Lower leg skin (tissue), 4 donors: ENCODE measurements at places on chromosomes 7 and 10. TPM values are rescaled to one million over a fixed set of nuclear protein-coding genes. Genes with fewer than 3 reads are reported as not detected.
A peak's percentile ranks its signal among the peaks of the same experiment; 100 is the strongest.

Gene LIPK
- 20.6 TPM for total RNA-seq

DNA sequence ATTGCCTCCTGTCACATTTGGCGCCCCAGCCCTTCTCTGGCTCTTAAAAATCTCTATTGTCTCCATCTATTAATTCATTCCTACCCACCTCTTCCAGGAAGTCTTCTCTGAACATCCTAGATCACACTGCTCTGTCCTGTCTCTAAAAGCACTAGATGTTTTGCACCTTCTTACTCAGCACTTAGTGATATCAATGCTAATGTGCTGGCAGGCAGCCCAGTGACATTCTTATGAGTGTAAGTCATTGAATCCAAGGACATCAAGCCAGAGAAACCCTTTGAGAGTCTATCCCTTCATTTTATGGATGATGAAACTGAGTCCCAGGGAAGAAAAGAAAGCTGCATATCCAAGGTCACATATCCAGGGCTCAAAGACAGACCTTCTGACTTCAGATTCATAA, 48.3 kb upstream of the PAX2 start:
- no peak for DNase-seq

GRCh38 chr10:5310914-5311313, 53.9 kb upstream of the UCN3 start:
- no peak for DNase-seq

Gene WIPF3
- total RNA-seq = 0.23 TPM

- DNase-seq = no peak
Observed at GRCh38 chr10:57141708-57142107, 780.6 kb upstream of the ZWINT start.

- no peak for DNase-seq
Observed at GRCh38 chr7:3321206-3321605, 20.2 kb downstream of the SDK1 start.

Gene OR13A1
- not detected for total RNA-seq

GRCh38 chr7:143393267-143394041, 12.3 kb downstream of the ZYX start:
- peak; percentile 86 for DNase-seq

GRCh38 chr10:102629661-102630614, 14.3 kb upstream of the TRIM8 start:
- no peak for DNase-seq

Gene RGR
- 0.08 TPM for total RNA-seq

DNA sequence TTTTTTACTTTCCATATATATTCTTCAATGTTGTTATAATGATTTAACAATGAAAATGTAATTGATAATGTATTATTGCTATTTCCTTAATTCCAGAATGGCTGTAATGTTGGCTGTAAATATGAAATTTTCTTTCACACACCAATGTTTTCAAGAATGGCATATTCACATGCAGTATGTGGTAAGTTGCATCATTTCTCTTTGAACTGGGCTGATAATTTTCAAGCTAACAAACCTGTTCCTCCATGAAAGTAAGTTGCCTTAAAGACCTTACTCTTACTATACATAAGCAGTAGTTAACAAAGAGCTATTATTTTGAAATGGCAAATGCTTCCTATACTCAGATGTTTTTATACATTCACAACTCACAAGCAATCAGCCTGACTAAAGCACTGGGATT, 154.5 kb downstream of the TMEM168 start:
- DNase-seq = no peak
